ENCODE measurements at places on chromosomes 2 and 18. TPM values are rescaled to one million over a fixed set of nuclear protein-coding genes. Genes with fewer than 3 reads are reported as not detected.
A peak's percentile ranks its signal among the peaks of the same experiment; 100 is the strongest.

- DNase-seq: peak; percentile 79
- peak overlapping the region; percentile 85 for H3K27ac ChIP-seq
- H3K4me1 ChIP-seq: peaks cover 14% of the 10 kb centered on the region
- H3K4me3 ChIP-seq: no peak overlapping the region
Measured at GRCh38 chr2:54387059-54387991, 68.8 kb upstream of the SPTBN1 start.

GRCh38 chr2:170523506-170523905 lies 191.6 kb upstream of the SP5 start:
- H3K4me1 ChIP-seq: peaks cover 10% of the 10 kb centered on the region
- H3K4me3 ChIP-seq: no peak overlapping the region
- no peak for DNase-seq
- H3K27ac ChIP-seq: no peak overlapping the region
- H3K27me3 ChIP-seq: no peaks in the 10 kb centered on the region

DNA sequence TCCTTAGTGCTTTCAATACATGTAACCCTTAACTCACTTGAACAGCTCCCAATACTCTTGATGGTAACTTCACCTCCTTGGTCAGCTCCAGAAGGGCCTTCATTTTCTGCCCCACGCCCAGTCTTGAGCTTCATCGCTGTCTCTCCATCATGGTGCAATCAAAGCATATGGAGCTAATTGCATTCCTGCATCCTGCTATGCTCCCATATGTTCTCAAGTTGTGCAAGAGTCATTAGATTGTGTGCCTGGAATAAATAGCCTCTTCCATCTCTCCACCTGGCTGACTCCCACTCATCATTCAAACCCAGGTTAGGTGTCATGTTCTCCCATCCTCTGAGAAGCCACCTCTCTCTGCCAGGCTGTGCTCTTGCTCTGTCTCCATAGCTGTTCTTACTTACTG lies 364.5 kb upstream of the RGPD4 start:
- no peak overlapping the region for H3K4me3 ChIP-seq
- no peaks in the 10 kb centered on the region for H3K4me1 ChIP-seq
- H3K27me3 ChIP-seq: no peaks in the 10 kb centered on the region
- H3K27ac ChIP-seq: no peak overlapping the region

- DNase-seq: no peak
- no peaks in the 10 kb centered on the region for H3K4me1 ChIP-seq
- no peaks in the 10 kb centered on the region for H3K27me3 ChIP-seq
- H3K4me3 ChIP-seq: no peak overlapping the region
Measured at GRCh38 chr2:199932312-199932855, 21.3 kb downstream of the C2orf69 start.

DNA sequence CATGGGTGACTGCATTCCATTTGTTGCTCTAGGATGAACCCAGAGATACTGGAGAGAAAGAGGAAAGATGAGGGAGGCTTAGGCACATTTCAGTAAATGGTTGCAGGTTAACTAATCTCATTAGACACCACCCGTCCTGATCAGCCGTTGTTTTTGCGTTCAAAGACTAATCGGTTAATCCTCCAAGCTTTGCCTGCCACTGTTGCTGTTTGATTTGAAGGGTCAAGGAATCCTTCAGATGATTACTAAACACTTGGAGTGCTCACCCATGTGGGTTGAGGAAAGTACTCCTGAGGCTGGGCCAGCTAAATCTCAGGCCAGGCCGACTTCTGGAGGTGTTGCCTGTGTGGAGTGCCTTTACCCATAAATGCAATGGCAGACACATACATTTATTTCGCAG lies 8.6 kb downstream of the SH3RF3 start:
- H3K27ac ChIP-seq: no peak overlapping the region
- H3K36me3 ChIP-seq: no peaks in the 10 kb centered on the region

DNA sequence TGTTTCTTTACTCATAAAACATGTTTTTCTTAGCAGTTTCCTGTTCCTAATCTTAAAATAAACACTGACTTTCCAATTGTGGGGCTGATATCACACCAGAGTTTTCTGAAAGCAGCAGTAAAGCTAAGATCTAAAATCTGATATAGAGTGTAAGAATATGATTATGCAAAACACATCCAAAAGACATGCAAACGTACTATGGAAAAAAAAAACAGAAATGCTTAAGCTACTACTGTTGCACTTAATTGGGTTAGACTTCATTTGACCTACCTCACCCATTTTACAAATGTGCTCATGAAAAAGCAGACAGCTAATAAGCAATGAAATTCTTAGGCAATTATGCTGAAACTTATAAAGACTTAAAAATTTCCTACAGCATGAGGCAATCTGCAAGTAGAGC lies 10.5 kb downstream of the CYTIP start:
- no peak for DNase-seq
- no peak overlapping the region for H3K4me3 ChIP-seq
- H3K36me3 ChIP-seq: no peaks in the 10 kb centered on the region
- H3K27me3 ChIP-seq: no peaks in the 10 kb centered on the region

ORC4 gene
- total RNA-seq: 38.9 TPM

MPP4 gene
- total RNA-seq: not detected

CRYBA2 gene
- total RNA-seq: not detected

PARD6G gene
- 4.2 TPM for total RNA-seq
